ENCODE measurements at places on chromosomes 3 and 15. TPM values are rescaled to one million over a fixed set of nuclear protein-coding genes. Genes with fewer than 3 reads are reported as not detected.

TERB2 gene
- not detected for total RNA-seq

FILIP1L gene
- total RNA-seq, result 11.0 TPM

HIGD2B gene
- not detected for total RNA-seq

SAMMSON gene
- total RNA-seq, result not detected

ITIH3 gene
- total RNA-seq, result 1.1 TPM

GRK7 gene
- 0.12 TPM for total RNA-seq

BNC1 gene
- total RNA-seq, result 20.3 TPM

IL5RA gene
- total RNA-seq, result not detected

TF gene
- under 0.01 TPM for total RNA-seq

PDZRN3 gene
- total RNA-seq, result 108 TPM

SLC24A5 gene
- 0.16 TPM for total RNA-seq

SYNPR gene
- not detected for total RNA-seq

KLHL25 gene
- 3.3 TPM for total RNA-seq

CCR9 gene
- not detected for total RNA-seq

HDC gene
- total RNA-seq, result not detected

GMNC gene
- 0.12 TPM for total RNA-seq

EDEM1 gene
- 47.2 TPM for total RNA-seq

PTPRG gene
- total RNA-seq, result 167 TPM

CLDN16 gene
- not detected for total RNA-seq

TRPM1 gene
- not detected for total RNA-seq

ARRDC4 gene
- 121 TPM for total RNA-seq

UROC1 gene
- total RNA-seq, result not detected

PYGO1 gene
- 15.9 TPM for total RNA-seq

KCNMB3 gene
- total RNA-seq, result 1.9 TPM

ISL2 gene
- 0.12 TPM for total RNA-seq

NANOGP8 gene
- not detected for total RNA-seq

CHRM5 gene
- under 0.01 TPM for total RNA-seq

HIGD1A gene
- 83.2 TPM for total RNA-seq

SI gene
- not detected for total RNA-seq

CYP1A1 gene
- 0.12 TPM for total RNA-seq

NAALADL2 gene
- total RNA-seq, result 30.5 TPM

ACOX2 gene
- total RNA-seq, result 24.7 TPM

GPR62 gene
- total RNA-seq, result not detected

CPNE9 gene
- total RNA-seq, result not detected

GOLGA8M gene
- total RNA-seq, result 0.16 TPM

CPLX3 gene
- not detected for total RNA-seq

EPHB1 gene
- 1.5 TPM for total RNA-seq

GABRR3 gene
- not detected for total RNA-seq

Measured in hair follicle dermal papilla cell (primary cell).